Endodermal cell (in vitro differentiated cells): ENCODE measurements at places on chromosomes 5 and 9. TPM values are rescaled to one million over a fixed set of nuclear protein-coding genes. Genes with fewer than 3 reads are reported as not detected.

Gene MEGF10
- 14.3 and 17.7 TPM in 2 replicates for total RNA-seq

DNA sequence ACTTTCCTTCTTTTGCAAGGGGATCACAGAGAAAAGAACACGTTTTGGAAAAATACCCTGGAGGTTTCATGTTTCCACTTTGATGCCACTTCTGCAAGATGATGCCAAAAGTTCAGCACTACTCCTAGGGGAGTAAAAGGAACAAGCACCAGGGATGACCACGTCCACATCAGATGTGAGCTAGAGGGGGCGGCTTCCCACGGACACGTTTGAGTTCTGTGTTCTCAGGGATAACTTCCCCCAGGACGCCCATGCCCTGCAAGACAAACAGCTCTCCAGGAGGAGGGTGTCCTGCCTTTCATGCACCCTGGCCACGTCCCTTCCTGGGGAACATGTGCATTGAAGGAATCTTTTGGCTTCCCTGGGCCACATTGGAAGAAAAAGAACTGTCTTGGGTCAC lies 66.6 kb upstream of the TRIO start:
- no peak for DNase-seq

DNA sequence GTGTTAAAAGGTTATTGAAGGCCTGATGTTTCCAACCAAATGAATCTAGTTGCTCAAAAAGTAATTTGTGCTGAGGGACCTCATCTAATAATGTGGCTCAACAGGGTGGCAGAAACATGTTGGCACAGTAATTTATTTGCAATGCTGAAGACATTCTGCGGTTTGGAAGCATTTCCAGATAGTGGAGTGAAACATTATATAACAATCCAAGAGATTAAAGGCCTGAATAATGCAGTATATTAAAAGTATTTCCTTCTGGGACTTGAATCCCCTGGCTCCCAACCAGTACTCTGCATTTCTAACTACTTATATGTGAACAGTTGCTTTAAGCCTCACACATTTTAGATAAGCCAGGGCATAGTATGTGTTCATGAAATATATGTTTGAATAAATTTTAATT lies 25.9 kb upstream of the ALDH1A1 start:
- no peak for DNase-seq

Gene GMCL2
- total RNA-seq = not detected in 3 replicates
